ENCODE measurements at places on chromosomes 16 and 17.
A peak's percentile ranks its signal among the peaks of the same experiment; 100 is the strongest.

- no peak for DNase-seq
Measured at GRCh38 chr16:2902337-2903130, 9.2 kb upstream of the FLYWCH1 start.

DNA sequence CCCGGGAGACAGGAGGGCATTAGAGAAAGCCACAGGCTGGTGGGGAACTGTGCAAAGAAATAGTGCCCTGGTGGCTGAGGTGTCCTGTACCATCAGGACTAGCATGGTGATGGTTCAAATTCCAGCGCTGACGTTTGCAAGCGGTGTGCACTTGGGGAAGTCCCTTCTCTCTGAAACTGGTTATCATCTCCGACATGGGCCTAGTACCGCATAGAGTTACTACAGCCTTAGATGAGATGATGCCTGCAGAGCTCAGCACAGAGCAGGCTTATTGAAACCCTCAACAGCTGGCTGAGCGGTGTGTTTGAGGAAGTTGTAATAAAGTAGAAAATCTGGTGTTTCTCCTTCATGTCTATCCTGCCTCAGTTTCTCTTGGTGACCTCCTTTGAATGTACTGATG is 136.7 kb upstream of the WSCD1 start:
- DNase-seq = no peak

DNA sequence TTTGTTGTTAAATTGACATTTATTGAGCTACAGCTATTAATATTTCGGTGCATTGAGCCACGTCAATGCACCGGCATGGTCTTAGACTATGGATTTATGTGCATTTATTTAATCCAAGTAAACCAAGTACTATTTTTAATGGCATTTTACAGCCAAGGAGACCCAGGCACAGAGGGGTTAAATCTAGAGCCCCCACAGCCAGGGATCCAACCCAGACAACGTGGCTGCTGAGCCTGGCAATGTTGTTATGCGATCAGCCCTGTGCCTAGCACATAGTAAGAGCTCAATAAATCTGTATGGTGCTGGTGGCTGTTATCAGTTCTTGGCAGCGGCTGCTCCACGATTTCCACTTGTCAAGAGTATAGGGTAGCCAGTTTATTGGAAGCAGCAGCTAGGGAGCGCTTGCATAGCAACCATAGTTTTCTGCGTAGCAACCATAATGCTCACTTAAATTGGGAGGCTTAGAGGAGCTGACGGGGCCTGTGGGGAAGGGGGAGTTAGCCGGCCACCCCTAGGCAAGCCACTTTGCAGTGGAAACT is 541 bp upstream of the RBBP6 start:
- DNase-seq = no peak

- no peak for DNase-seq
Measured at GRCh38 chr16:48999508-48999907, 282.1 kb downstream of the CBLN1 start.

DNA sequence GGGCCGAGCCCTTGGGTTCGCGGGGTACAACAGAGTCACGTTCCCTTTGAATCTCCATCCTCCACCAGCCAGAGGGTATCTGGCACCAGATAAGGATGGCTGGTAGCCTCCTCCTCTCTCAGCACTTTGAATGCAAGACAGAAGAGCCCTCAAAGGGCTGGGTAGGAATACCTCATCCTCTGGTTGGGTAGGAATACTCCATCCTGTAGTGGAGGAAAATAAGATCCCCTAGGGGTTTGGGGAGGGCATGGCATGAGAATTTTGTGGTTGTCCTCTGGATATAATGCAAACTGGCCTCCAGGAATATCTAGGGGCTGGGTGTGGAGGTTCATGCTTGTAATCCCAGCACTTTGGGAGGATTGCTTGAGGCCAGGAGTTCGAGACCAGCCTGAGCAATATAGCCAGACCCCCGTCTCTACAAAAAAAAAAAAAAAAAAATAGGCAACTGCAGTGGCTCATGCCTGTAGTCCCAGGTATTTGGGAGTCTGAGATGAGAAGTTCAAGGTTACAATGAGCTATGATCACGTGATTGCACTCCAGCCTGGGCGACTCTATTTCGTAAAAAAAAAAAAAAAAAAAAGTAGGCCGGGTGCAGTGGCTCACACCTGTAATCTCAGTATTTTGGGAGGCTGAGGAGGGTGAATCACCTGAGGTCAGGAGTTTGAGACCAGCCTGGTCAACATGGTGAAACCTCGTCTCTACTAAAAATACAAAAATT is 2.7 kb downstream of the IGFBP4 start:
- no peak for DNase-seq

- DNase-seq = no peak
Measured at GRCh38 chr17:8186446-8186786, 3.6 kb downstream of the BORCS6 start.

DNA sequence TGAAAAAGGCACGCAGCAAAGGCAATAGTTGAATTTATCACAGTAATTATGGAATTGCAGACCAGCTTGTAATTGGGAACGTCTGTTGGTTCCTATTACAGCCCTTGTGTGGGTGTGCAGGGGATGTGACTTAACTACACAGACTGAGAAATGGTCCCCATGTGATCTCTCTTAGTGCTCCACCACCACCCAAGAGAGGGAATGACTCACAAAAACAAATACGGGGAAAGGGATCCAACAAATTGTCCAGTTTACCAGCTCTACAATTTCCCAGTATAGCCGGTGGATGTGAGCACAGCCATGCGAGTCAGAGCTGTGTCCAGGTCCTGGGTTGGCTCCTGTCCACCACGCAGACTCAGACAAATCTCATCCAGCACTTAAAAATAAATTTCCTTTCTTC is 337.9 kb downstream of the GRIN2A start:
- no peak for DNase-seq

GRCh38 chr17:39872751-39873150 is 4.7 kb downstream of the ZPBP2 start:
- no peak for DNase-seq

DNA sequence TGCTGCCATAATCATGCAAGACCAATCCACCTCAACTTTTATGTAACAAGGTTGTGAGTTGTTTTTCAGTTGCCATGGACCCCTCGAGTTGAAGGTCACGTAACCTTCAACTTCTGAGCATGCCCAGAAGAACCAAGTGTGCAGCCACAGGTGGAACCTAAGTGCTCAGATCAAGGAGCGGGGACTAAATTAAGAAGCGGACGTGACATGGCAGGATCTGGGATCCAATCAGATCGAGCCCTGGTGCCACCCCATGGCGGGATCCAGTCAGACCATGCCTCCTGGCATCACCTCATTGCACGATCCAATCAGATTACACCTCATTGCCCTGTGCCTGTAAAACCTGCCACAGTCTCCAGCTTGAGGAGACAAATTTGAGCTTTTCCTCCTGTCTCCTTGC is 204.5 kb upstream of the CDH5 start:
- no peak for DNase-seq

- DNase-seq = no peak
Measured at GRCh38 chr17:67528751-67529436, 151.8 kb downstream of the PITPNC1 start.

- DNase-seq = no peak
Measured at GRCh38 chr16:47059991-47060390, 83.8 kb downstream of the NETO2 start.

DNA sequence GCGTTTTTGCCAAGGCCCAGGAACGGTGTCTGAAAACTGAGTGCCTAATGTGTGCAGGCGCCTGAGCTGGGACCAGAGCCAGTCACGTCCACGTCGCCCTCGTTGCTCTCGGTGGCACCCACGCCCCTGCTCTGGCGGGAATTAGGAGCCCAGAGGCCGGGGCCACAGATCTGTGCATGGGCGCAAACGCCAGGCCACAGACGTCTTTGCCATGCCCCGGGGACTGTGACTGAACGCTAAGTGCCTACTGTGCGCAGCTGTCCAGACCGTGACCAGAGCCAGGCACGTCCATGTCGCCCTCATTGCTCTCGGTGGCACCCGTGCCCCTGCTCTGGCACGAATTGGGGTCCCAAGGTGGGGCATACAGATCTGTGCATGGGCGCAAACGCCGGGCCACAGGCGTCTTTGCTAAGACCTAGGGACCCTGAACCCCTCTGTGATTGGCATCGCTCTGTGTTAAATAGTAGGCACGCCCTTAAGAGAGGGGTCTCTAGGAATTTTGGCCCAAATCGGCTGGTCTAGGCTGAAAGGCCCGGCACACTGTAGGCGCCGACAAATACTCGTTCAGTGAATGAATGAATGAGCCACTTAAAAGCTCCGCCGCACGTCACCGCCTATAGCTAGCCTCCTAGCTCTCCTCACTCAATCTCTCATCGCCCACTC is 827 bp upstream of the UBALD1 start:
- DNase-seq = no peak

DNA sequence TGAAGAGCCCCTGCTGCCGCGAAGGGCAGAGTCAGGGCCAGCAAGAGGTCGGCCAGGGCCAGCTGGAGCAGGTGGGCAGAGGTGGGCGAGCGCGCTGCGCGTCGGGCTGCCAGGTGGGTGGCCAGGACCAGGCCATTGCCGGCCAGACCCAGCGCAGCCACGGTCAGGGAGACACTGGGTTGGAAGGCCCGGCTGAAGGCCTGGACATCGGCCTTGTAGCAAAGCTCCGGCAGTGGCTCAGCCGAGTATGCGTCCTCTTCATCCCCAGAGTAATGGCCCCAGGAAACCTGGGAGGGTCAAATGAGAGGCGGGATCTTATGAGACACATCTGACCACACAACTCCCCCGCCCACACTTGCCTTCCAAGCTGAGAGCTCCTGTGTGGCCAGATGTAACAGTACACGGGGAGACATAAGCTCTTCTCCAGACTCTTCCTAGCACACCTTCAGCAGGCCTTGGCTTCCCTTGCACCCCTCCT is 1.3 kb downstream of the CCR10 start:
- no peak for DNase-seq

GRCh38 chr16:87376660-87377059 is 6.9 kb downstream of the FBXO31 start:
- DNase-seq = no peak

DNA sequence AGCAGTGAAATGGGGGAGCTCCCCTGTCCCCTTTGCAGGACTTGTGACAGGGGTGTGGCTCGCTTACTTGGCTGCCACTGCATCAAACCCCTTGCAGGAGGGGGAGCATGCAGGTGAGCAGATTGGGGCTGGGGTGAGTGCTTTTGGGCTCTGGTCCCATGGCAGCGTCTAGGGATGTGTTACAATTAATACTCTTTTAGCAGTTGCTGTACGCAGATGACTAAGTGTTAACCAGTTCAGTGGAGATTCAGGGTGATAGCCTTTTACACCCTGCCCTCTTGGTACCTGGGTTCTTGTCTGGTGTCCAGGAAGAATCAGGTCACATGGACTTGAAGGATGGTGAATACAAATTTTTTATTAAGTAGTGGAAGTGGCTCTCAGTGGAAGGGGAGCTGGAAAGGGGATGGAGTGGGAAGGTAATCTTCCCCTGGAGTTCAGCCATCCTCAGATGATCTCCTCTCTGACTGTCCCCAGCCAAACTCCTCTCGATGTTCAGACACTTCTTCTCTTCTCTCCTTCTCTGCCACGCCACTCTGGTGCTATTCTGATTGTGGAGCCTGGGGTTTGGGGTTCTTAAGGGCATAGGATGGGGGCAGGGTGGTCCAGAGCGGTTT is 100.1 kb downstream of the MARF1 start:
- no peak for DNase-seq

DNA sequence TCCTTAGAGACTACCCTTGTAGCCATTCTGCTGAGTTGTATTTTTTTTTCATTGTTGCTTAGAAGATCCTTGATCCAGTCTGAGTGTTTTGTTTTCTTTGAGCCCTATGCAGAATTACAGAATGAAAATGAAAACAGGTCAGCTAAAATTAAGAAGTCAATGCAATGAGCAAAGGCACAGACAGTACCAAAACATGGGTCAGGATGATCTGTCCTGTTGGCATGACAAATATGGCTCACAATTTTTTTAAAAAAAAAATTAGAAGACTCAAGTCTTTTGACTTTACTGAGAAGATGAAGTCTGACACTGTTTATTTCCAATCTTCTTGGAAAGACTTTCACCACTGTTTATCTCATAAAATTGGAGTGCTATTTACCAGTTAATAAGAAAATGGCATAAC is 32.4 kb downstream of the KCNJ16 start:
- no peak for DNase-seq

- DNase-seq = no peak
Measured at GRCh38 chr17:77798031-77798430, 160.5 kb upstream of the TNRC6C start.

DNA sequence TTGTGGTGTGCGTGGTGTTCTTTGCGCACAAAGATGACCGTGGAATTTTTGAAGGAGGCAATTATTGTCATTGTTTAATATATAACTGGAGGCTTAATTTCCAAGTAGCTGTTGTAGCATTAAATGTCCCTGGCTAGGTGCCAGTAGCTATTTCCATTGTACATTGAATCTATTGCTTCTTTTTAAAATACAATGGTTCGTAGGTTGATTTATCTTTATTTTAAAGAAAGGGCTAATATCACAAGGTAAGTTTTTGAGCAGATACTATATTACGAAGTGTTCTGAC is 127.1 kb downstream of the RPTOR start:
- DNase-seq = no peak

DNA sequence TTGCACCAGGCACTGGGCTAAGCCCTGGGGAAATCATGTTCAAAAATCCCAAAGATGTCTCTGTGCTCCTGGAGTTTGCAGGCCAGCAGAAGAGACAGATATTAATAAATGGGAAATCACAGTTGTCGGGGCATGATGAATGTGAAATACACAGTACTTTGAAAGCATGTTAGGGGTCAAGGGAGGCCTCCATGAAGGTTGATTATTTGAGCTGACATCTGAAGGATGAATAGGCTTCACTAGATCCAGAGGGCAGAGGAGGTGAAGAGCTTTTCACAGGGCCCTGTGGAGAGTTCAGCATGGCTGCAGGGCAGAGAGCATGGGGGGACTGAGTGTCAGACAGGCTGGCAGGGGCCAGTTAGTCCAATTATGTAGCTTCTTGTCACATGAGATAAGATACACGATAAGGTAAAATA is 2.6 kb downstream of the ANKRD40CL start:
- DNase-seq = no peak

- DNase-seq = no peak
Measured at GRCh38 chr16:85105475-85105874, 6.8 kb downstream of the CIBAR2 start.

GRCh38 chr16:69424935-69425784 is 741 bp downstream of the CYB5B start:
- no peak for DNase-seq

DNA sequence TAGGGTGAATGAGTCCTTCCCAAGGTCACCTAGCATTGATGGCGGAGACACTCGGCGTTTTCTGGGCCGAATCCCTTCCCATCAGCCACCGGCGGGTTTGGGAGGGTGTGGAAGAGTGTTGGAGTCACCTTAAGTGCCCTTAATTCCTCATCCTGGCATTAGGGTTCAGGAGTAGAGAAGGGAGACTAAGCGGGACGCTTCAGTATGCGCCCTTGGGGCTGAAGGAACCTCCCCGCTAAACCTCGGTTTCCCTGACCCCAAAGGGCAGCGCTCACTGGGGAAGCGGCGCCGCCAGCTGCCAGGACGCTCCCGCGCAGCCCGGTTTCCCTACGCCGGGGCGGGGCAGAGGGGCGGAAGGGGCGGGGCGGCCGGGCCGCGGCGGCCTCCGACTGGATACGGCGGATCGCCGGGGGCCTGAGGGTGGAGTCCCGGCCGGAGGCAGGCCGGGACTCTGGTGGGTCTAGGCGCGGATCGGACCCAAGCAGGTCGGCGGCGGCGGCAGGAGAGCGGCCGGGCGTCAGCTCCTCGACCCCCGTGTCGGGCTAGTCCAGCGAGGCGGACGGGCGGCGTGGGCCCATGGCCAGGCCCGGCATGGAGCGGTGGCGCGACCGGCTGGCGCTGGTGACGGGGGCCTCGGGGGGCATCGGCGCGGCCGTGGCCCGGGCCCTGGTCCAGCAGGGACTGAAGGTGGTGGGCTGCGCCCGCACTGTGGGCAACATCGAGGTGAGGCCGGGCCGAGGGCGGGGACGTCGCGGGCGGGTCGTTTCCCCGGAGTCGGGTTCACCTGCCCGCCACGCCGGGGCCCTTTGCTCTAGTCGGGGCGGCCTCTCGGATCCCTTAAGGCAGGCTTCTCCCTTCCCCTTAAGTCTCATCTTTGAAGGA is at the start of gene DHRS11:
Gene DHRS11, plus strand, starts transcription at position 446 of the 882 bp plus-strand sequence. Its CDS starts 131 bp downstream, at position 577.
- peak; percentile 66 for DNase-seq
